ENCODE measurements at places on chromosomes 7 and 10.

GRCh38 chr10:119538632-119539358 is 3.7 kb downstream of the RGS10 start:
- no peak for DNase-seq

DNA sequence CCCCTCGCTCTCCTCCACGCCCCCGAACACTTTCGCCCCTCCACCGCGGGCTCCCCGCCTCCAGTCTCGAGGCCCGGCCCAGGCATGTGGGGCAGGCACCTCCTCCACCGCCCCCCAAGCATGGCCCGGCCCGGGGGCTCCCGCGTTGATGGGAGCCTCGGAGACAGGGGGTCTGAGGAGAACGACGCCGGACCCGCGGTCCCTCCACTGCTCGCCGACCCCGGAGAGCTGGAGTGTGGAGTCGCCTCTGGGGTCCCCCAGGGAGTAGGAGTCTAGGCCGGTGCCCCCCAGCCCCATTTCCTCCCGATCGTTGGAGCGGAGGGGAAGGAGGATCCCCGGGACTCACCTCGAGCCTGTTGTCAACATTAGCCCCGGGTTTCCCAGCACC is 206 bp downstream of the UPF2 start:
- no peak for DNase-seq

- DNase-seq: no peak
Measured at GRCh38 chr10:12729885-12730284, 271.6 kb downstream of the CCDC3 start.

DNA sequence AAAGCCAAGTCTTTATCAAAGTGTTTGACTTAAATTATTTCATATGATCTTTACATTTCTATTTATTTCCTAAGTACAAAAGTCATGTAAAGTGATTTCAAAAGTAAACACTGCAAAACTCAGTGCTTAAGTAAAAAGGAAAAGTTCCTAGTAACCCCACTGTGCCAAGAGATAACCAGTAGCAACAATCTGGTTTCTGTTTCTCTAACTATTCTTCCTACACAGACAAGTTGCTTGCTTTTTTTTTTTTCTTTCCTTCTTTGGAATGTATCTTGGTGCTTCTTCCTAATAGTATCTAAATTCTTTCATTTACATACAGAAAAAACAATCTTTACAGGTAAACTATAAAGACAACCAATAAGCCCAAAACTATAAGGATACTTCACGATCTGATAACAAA is 3.1 kb downstream of the JCAD start:
- no peak for DNase-seq

DNA sequence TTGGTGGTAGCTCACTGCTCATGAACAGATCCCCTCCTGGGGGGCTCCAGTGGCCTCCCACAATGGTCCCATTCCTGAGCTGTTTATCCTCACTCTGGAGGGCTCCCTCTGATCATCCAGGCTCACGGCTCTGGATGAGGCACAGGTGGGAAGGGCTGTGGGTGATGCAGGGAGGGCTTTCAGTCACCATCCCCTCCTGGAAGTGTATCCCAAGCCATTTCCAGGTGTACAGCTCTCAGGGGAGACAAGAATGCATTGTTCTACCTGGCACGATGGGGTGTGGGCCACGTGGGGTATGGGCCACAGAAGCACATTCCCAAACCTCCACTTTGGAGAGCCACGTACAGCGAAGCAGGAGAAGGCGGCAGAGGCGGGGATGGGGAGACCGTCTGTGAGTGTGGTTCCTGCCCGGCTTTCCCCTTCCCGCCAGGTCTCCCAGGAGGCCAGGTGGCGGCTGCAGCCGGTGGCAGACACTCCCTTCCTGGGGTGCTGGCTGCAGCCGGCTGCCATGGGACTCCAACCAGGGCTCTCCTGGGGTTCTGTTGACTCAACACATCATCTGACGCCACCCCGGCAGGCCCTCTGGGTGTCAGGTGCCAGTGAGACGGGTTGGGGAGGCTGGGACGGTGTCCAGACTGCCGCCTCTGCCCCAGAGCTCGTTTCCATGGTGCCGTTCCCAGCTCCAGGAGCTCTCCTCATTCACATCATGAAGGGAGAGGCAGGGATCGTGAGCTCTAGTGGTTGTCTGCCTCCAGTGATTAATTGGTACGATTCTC is 169.7 kb upstream of the RHEB start:
- no peak for DNase-seq

GRCh38 chr7:111091593-111092358 is 849 bp downstream of the LRRN3 start:
- no peak for DNase-seq
